ENCODE measurements at places on chromosomes 11 and 22. TPM values are rescaled to one million over a fixed set of nuclear protein-coding genes. Genes with fewer than 3 reads are reported as not detected.

Gene SMC1B
- not detected for total RNA-seq

Gene PTPN5
- total RNA-seq = not detected

Gene ARHGEF17
- total RNA-seq = 0.14 TPM

Gene TSSK2
- 0.27 TPM for total RNA-seq

Gene OR56A1
- not detected for total RNA-seq

Gene OR6M1
- total RNA-seq = not detected

Gene C22orf15
- total RNA-seq = 0.62 TPM

Gene OR8G1
- total RNA-seq = not detected

Gene CATSPER1
- total RNA-seq = not detected

Gene OR8A1
- total RNA-seq = not detected

Gene OAF
- 6.5 TPM for total RNA-seq

Gene PRODH
- not detected for total RNA-seq

Gene CALCA
- total RNA-seq = not detected

Gene OR5L2
- total RNA-seq = not detected

Gene MRGPRX4
- total RNA-seq = not detected

Gene CALCB
- total RNA-seq = not detected

Gene NCR3LG1
- 11.2 TPM for total RNA-seq

Gene CCDC73
- not detected for total RNA-seq

Gene VSIG2
- 0.58 TPM for total RNA-seq

Gene KLHDC7B
- 2.3 TPM for total RNA-seq
